ENCODE measurements at places on chromosomes 1 and 21. TPM values are rescaled to one million over a fixed set of nuclear protein-coding genes. Genes with fewer than 3 reads are reported as not detected.

GRCh38 chr1:6241887-6242740 lies 1.9 kb upstream of the HES3 start:
- DNase-seq, result no peak

GRCh38 chr1:204110894-204111633 lies 38.1 kb downstream of the SOX13 start:
- DNase-seq, result peak; percentile 39

GRCh38 chr1:182359645-182360044 lies 31.9 kb downstream of the GLUL start:
- DNase-seq, result no peak

GRCh38 chr1:29876902-29877301 lies 640.6 kb downstream of the PTPRU start:
- DNase-seq, result no peak

DNA sequence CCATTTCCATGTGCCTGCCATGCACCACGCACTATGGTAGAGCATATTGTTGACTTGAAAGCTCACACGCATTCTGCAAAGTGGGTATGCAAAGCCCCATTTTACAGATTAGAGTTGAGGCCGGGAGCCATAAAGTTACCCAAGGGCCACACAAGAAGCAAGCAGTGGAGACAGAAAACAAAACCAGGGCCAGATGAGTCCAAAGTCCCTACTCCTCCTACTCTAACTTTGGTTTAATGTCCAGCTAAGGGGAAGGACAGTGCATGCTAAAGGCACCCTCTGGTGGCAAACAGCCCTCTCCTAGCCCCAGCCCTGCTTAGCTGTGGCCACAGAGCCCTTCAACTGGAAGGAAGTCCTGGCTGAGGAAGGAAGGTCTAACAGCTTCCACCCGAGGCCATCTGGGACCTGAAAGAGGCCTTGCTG lies 74.9 kb downstream of the SLC66A1 start:
- no peak for DNase-seq

GRCh38 chr1:87449348-87449963 lies 120.8 kb downstream of the LMO4 start:
- no peak for DNase-seq

GRCh38 chr1:161506336-161507223 lies 1.3 kb downstream of the FCGR2A start:
- DNase-seq, result no peak

DNA sequence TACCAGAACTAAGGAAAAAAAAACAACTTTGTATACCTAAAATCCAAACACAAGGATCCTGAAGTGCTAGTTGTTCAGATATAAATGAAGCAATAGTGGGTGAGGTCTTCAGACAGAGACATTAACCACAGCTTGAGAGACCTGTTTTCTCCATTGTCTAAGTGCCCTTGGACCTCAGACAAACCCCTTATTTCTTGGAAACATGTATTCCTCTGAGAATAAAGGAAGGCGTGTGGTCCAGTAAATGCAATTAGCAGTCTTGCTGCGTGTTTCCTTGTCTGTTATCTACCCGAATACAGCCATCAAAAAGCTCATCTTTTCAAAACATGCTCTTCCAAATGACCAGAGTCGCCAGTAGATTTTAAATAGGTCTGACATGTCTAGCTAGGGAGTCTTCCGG lies 291.1 kb upstream of the NFIA start:
- no peak for DNase-seq

DNA sequence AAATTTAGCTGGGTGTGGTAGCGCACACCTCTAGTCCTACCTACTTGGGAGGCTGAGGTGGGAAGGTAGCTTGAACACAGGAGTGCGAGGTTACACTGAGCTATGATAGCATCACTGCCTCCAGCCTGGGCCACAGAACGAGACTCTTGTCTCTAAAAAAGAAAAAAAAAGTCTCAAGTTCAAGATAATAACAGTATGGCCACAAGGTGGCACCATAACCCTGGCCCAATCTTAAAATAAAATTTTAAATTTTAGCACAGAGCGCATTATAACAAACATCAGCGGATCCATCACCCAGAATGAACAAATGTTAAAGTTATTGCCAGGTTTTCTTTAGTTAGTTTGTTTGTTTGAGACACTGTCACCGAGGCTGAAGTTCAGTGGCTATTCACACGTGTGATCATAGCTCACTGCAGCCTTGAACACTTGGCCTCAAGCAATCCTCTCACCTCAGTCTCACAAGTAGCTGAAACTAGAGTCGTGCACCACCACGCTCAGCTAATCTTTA lies 2.9 kb upstream of the HTR6 start:
- no peak for DNase-seq

- DNase-seq, result peak; percentile 75
Measured at GRCh38 chr1:243268751-243269460, 13.1 kb downstream of the SDCCAG8 start.

GRCh38 chr1:121558514-121558913 lies 373.7 kb downstream of the SRGAP2C start:
- peak; percentile 51 for DNase-seq

DNA sequence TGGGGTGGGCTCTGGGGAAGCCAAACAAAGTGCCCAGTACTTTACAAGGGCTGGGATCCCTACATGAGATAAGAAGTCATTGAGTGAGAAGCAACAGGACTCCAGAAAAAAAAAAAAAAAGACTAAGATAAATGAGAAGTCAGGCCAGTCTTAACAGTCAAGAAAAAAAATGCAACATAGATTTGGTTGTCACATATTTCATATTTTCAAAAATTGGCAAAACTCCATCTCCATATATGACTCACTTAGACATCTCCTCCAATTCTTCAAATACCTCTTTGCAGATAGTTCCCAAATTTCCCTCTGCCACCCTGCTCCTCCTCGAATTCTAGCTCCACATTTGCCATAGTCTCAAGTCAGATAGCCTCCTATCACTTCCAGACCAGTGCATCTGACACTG lies 20.9 kb upstream of the SIPA1L2 start:
- no peak for DNase-seq

GRCh38 chr1:230261928-230262650 lies 164.0 kb downstream of the PGBD5 start:
- no peak for DNase-seq

- DNase-seq, result peak; percentile 16
Measured at GRCh38 chr1:115545096-115545720, 96.6 kb upstream of the VANGL1 start.

DNA sequence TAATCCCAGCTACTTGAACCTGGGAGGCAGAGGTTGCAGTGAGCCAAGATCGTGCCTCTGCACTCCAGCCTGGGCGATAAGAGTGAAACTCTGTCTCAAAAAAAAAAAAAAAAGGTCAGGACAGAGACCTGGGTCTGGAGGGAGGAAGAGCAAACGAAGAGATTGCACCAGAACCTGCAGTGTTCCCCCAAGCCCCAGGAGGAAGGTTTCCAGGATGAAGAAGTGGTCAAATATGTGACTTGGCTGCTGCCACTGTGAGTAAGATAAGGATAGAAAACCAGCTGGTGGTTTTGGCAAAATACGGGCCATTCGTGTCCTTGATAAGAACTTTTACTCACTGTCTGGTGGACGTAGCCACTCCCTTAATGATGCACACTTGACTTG lies 42.2 kb downstream of the CLDN14 start:
- DNase-seq, result peak; percentile 99

GRCh38 chr1:18998016-18998724 lies 41.7 kb upstream of the IFFO2 start:
- no peak for DNase-seq

- DNase-seq, result no peak
Measured at GRCh38 chr1:167438171-167439138, 79.9 kb downstream of the CD247 start.

GRCh38 chr1:40914927-40915569 lies 52.9 kb upstream of the CITED4 start:
- no peak for DNase-seq

DNA sequence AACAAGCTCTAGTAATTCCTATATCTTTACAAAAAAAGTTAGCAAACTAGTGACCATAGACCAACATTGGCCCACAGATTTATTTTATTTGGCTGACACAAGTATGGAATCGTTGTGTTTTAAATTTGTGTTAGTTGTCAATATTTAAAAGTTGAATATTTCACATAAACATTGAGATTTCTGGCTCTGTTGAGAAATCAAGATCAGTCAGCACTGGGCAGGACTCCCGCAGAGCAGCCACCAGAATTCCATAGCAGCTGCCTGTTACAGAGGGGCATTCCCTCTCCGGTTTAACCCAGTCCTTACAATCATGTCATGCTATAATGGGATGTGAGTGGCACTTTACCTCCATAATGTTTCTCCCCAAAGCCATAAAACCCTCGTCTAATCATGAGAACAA lies 79.2 kb upstream of the NRIP1 start:
- no peak for DNase-seq

GRCh38 chr1:196148367-196148970 lies 459.8 kb downstream of the KCNT2 start:
- peak; percentile 59 for DNase-seq

GRCh38 chr1:94709891-94710581 lies 110.1 kb upstream of the SLC44A3 start:
- peak; percentile 64 for DNase-seq

DNA sequence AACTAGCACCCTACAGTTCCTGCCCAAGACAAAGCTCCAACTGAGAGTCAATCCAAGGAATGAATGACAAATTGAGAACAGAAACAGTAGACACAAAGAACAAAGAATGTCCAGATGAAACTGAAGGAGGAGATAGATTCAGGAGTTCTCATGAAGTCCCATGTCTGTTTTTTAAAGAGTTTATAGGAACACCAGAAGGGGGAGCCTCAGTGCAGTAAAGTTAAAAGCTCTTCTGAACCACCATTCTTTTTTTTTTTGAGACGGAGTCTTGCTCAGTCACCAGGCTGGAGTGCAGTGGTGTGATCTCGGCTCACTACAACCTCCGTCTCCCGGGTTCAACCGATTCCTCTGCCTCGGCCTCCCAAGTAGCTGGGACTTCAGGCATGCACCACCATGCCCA lies 323.6 kb downstream of the MRPL39 start:
- DNase-seq, result peak; percentile 83

DNA sequence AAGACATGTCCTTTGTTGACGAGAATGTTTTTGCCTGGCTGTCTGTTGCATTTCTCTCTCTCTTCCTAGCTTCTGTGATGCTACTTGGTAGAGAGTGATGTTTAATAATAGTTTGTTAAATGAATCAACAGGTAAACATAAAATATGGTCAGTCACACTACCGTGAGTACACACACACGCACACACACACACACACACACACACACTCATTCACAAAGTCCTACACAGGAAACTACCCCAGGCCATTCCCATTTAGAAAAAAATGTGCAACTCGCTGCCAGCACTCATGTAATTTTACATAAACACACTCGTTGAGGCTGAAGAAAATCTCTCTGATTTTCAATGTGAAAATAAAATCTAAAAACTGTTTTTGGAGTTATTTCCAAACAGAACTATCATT lies 38.7 kb downstream of the RUNX1 start:
- no peak for DNase-seq

- DNase-seq, result no peak
Measured at GRCh38 chr1:160112357-160112756, 3.2 kb upstream of the ATP1A2 start.

- DNase-seq, result no peak
Measured at GRCh38 chr1:199357599-199357998, 669.9 kb upstream of the NR5A2 start.

GRCh38 chr1:201281573-201281972 lies 1.7 kb upstream of the PKP1 start:
- no peak for DNase-seq

DNA sequence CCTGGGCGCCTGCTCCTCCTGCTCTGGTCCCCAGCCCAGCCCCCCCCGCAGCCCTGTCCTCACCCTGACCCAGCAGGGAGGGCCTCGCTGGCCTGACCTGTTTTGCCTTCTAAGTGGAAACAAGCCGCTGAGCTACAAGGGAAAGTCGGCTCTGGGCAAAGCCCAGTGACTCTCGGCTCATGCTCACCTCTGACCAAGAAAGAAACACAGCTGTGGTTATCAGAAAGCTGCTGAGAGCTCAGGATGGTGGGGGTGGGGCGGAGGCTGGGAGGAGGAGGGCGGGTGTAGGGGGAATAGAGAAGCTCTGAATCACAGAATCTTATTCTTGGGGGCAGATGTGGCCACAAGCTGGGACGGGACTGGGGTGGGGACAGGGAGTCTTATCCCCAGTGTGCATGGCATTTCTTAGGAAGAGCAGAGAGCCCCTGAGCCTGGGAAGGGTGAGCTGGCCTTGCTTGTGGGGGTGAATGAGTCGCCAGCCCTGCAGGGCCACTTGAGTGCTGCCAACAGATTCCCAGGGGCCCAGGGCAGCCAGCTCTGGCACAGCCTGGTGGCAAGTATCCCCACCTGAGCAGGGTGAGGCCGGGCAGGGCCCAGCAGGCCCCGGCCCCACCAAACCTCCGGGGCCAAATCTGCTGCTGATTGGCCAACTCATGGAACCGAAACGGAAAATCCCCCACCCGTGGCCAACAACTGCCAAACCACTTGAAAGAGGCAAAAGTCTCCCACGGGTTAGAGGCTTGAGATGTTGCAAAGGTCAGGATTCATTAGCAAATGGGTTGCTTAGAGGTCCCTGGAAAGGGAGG lies 120.6 kb downstream of the SPSB1 start:
- peak; percentile 66 for DNase-seq

The RRAGC gene
- total RNA-seq, result 26.0 TPM

The SZRD1 gene
- total RNA-seq, result 72.9 TPM

The WDR64 gene
- not detected for total RNA-seq

The RNF207 gene
- total RNA-seq, result 6.3 TPM

The C1orf94 gene
- not detected for total RNA-seq

The CAMK1G gene
- not detected for total RNA-seq

The CD1D gene
- total RNA-seq, result 4.4 TPM

The KDM5B gene
- total RNA-seq, result 58.6 TPM

The CD247 gene
- not detected for total RNA-seq

The CFHR1 gene
- 0.22 TPM for total RNA-seq

The KIF21B gene
- 1.2 TPM for total RNA-seq

The CYP4A11 gene
- not detected for total RNA-seq

The OR14K1 gene
- total RNA-seq, result not detected

The F5 gene
- not detected for total RNA-seq

The FCRLB gene
- total RNA-seq, result 2.7 TPM

The DPM3 gene
- 37.4 TPM for total RNA-seq

The APOBEC4 gene
- not detected for total RNA-seq
